Fibroblast of mammary gland (primary cell): ENCODE measurements at places on chromosomes 7 and 10.

DNA sequence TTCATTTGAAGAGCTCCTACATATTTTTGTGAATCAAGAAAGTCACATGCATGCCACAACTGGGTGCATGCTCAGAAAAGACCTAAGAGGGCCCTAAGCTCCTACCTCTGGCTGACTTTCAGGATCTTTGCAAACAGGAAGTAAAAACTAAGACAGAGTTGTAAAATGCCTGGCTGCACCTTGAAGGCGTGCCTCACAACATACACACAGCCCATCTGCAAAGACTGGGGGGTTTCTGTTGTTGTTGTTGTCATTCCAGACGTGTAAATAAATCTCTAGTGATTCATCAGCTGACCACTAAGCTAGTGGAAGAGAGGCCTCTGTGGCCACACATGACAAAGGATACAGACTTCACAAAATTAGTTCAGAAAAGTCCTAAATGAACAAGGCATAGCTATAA, 31.8 kb downstream of the SMURF1 start:
- no peak for DNase-seq

GRCh38 chr10:34180749-34181148, 634.3 kb downstream of the PARD3 start:
- DNase-seq = no peak

DNA sequence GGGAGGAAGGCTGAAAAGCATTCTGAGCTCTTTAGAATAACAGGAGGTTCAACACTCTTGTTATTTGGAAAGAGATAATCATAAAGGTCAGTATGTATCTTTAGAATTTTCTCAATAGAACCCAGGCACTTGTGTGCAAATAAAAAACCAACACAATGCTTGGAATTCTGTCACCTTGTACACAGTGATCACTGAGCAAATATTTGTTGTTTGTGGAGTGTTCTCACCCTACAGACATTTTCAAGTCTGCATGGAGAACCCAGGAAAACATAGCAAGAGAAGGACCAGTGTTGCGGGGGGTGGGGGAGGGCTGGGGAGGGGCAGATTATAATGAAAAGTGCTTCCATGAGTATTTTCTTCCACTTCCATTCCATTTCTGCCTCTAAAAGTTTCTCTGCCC, 87.4 kb downstream of the FAM107B start:
- DNase-seq = no peak

DNA sequence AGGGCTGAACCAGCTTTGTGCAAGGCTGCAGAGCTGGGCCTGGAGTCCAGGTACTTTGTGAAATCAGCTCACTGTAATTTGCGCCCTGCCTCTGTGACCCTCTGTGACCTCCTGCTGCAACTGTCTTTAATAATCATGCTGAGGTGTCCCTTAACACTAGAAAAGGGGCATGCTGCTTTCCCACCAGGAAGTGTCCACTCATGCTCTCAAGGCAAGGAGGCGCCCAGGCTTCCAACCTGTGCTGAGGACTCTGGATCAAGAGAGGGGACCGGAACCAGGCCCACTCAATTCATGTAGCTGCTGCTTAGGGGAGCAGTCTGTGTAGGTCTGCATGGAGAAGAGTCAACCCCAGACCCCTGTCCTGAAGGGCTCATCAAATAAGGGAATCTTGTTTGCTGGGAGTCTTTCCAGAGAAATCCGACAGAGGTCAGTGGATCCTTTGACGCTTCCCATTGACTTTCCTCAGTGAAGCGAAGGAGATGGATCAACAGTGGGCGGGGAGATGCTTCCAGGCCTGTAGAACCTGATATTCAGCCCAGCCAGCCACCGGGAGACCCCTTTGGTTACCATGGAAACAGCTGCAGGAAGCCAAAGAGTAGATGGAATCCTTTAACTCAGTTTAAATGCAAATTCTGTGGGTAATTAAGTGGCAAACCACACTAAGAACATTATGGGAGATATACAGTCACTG, 945.9 kb downstream of the GRID1 start:
- no peak for DNase-seq

DNA sequence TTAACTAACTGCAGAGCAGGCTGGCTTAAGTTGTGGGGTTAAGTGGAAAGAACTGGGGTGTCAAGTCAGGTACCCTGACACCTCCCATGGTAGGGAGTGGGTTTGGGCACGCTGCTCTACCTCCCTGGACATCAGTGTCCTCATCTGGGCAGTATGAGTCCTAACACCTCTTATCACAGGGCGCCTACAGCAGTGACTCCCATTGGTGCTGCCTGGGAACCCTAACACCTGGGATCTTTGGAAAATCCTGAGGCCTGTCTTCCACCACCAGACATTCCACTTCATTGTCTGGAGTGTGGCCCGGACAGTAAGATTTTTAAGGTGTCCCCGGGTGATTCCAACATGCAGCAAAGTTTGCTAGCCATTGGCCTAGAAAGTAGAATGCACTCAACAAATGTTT, 239.1 kb downstream of the SKAP2 start:
- no peak for DNase-seq

GRCh38 chr7:90738249-90738648, 142.1 kb downstream of the CDK14 start:
- no peak for DNase-seq

- no peak for DNase-seq
Observed at GRCh38 chr7:37417107-37417474, 31.6 kb downstream of the ELMO1 start.

DNA sequence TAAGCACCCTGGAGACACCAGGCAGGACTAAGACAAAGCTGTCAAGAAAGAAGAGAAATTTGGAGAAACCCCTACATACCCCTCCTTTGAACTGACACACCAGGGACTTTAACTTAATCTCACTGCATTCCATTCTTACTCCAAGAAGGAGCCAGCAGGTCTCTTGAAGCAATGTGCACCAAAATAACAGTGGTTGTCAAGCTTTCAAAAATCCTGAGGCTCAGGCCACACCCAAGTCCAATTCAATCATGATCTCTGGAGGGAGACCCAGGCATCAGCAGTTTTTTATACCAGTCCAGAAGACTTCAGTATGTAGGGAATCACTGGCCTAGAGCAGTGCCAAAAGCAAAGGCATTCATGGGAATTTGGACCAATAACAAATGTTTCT, 6.8 kb downstream of the SLC25A13 start:
- no peak for DNase-seq

DNA sequence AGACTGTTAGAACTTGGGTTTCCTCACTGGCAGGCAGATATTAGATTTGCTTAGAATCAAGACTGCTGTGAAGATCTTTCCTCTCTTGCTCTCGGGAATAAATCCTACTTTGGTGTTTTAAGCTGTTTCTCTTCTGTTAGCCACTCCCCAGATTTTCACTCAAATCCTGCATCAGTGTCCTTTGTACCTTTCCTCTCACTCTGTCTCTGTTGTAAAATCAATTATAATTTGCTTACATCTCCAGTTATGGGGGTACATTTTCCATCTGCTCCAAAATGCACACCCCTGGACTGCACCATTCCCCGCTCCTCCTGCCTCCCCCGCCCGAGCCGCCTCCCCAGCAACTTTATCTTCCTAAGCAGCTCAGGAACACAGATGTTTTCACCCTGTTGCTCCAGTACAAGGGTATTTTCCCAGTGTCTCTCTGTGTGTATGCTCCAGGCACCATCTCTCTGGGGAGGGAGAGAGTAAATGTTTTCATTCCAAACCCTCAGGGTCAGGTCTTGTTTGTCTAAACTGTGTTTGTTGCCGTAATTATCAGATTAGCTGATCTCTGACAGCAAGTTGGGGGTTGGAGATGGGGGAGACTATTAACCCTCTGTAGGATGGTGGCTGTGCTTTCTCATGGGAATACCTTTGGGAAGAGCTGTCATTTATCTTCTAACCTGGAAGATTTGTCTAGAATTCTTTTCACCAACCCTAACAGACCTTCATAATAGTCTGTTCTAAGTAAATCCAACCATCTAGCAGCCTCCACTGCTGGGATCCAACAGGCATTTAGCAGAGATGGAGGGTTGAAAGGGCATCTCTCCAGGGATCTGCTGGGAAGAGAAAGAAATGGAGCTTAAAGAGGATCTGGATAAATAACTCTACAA, 20.4 kb upstream of the GOT1 start:
- no peak for DNase-seq

- no peak for DNase-seq
Observed at GRCh38 chr10:77479586-77479985, 158.0 kb downstream of the KCNMA1 start.
